ENCODE measurements at places on chromosomes 6 and 20. TPM values are rescaled to one million over a fixed set of nuclear protein-coding genes. Genes with fewer than 3 reads are reported as not detected.

The GSTA2 gene
- not detected for total RNA-seq

The ZNF334 gene
- total RNA-seq, result 0.14 TPM

The PPP1R16B gene
- 54.3 TPM for total RNA-seq

The OR2H2 gene
- not detected for total RNA-seq

The HCRTR2 gene
- not detected for total RNA-seq

The PFDN4 gene
- 15.2 TPM for total RNA-seq

The ATRN gene
- 12.5 TPM for total RNA-seq

The TRIM10 gene
- not detected for total RNA-seq

The OR10C1 gene
- not detected for total RNA-seq

The SPTLC3 gene
- 0.06 TPM for total RNA-seq

The NKAIN2 gene
- total RNA-seq, result not detected

The RUNX2 gene
- 26.6 TPM for total RNA-seq

DNA sequence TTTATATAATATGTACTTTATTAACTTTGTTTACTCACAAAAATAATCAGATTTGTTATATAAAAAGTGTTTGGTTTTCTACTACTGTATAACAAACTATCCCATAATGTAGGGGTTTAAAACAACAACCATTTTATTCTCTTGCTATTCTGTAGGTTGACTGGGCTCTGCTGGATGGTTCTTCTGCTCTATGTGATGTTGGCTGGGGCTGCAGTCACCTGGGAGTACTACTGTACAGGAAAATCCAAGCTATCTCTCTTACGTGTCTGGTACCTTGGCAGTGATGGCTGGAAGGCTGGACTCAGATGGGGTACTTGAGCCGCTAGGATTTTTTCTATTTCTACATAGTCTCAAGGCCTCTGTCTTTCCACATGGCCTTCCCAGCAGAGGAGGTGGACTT lies 44.0 kb upstream of the UBR2 start:
- H3K36me3 ChIP-seq, result no peaks in the 10 kb centered on the region

- peaks cover 5% of the 10 kb centered on the region for H3K36me3 ChIP-seq
- no peak overlapping the region for H3K4me3 ChIP-seq
- H3K4me1 ChIP-seq, result no peaks in the 10 kb centered on the region
- DNase-seq, result no peak
- H3K27me3 ChIP-seq, result no peaks in the 10 kb centered on the region
Observed at GRCh38 chr6:160494576-160494975, 146.4 kb downstream of the SLC22A3 start.

GRCh38 chr6:3997177-3997770 lies 81.7 kb downstream of the FAM217A start:
- H3K27me3 ChIP-seq, result no peaks in the 10 kb centered on the region
- H3K4me3 ChIP-seq, result no peak overlapping the region
- no peak overlapping the region for H3K27ac ChIP-seq
- H3K4me1 ChIP-seq, result no peaks in the 10 kb centered on the region

GRCh38 chr6:12769556-12770256 lies 53.1 kb downstream of the PHACTR1 start:
- H3K4me3 ChIP-seq, result no peak overlapping the region
- H3K27ac ChIP-seq, result no peak overlapping the region
- no peaks in the 10 kb centered on the region for H3K27me3 ChIP-seq
- no peaks in the 10 kb centered on the region for H3K4me1 ChIP-seq
- H3K36me3 ChIP-seq, result no peaks in the 10 kb centered on the region
- DNase-seq, result no peak

DNA sequence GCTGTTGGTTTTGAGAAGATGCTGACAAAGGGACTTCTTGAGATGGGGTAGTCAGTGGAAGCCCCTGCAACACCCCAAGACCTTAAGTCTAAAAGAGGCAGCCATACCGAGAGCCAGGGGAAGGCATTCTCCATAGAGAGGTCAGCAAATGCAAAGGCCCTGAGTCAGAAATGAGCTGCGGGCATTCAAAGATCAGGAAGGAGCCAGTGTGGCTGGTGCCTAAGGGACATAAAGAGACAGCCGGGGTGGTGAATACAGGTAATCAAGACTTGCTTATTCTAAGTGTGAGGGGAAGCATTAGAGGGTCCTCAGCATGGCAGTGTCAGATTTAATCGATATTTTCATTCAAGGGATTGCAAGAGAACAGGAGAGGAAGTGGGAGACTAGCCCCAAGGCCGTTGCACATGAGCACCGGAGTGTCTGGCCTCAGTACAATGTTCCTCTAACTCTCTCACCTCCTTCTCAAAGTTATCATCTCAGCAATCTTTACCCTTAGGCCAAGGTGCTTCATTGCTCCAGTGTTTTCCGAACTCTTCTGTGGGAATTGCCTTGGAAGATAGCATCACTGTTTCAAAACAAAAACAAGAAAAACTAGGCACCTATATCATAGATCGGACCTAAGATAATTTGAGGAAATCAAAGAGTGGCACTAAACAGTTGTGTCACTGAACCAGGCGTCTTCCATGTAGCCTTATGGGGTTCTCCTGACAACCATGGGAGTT lies 173.2 kb downstream of the DOK5 start:
- no peak overlapping the region for H3K27ac ChIP-seq
- no peaks in the 10 kb centered on the region for H3K4me1 ChIP-seq
- H3K27me3 ChIP-seq, result no peaks in the 10 kb centered on the region
- no peaks in the 10 kb centered on the region for H3K36me3 ChIP-seq

GRCh38 chr6:139570166-139570565 lies 195.7 kb upstream of the CITED2 start:
- H3K27ac ChIP-seq, result no peak overlapping the region
- H3K4me3 ChIP-seq, result no peak overlapping the region
- no peak for DNase-seq

- no peak for DNase-seq
- H3K27me3 ChIP-seq, result no peaks in the 10 kb centered on the region
- no peaks in the 10 kb centered on the region for H3K4me1 ChIP-seq
- H3K27ac ChIP-seq, result no peak overlapping the region
- H3K36me3 ChIP-seq, result no peaks in the 10 kb centered on the region
Observed at GRCh38 chr6:13794184-13794583, 20.2 kb downstream of the MCUR1 start.

DNA sequence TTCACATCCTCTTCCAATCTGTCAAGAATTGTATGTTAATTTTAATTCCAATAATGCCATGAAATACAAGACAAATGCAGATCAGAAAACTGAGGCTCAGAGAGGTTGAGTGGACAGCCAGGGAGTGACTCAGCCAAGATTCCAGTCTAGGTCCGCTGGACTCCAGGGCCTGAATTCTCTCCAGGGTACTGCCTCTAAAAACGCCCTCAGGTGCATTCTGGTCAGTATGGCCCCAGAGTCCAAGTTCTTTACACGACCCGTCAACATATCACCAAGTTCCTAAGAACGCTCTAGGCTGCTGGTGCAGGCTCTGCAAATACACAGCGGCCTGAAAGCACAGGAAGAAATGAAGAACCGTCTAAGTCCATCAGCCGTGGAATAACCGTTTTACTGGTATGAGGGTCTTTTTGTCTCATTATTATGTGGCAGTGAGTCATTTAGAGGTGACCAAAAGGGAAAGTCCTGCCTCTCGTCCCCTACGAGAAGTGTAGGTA lies 709 bp upstream of the ASXL1 start:
- no peaks in the 10 kb centered on the region for H3K36me3 ChIP-seq
- DNase-seq, result no peak
- peak overlapping the region; percentile 92 for H3K27ac ChIP-seq
- peaks cover 36% of the 10 kb centered on the region for H3K4me1 ChIP-seq

DNA sequence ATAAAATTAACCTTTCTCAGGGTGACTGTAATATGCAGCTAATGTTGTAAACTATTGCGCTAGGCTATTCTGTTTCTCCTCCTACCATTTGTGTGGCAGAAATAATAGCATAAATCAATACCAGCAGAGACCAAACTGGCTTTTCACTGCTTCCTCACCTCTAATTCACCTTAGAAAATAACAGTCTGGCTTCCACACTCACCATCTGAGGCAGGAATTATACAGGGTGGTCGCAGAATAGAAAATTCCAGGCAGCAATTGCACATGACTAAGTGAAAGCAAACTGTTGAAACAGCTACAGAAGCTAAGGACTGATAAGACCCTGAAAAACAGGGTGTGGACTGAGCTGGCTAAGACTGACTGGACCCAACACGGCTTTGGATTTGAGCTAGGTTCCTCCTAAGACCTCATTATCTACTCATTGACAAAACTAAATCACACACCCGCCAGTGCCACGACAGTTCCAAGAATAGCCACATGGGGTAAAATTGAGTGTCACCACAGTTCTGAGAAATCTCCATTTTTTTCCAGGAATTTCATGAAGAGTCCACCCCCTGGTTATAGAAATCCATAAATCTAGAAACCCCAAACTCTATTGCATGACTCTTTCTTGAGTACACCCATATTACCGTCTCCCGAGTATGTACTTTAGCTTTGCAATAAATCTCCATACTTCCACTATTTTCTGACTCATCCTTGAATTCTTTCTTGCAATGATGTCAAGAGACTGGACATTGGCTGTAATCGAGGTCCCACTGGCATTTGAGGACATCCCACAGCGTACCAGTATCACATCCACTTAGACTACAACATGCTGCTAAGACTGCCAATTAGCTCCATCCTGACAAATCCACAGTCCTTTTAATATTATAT lies 60.9 kb upstream of the KCNQ5 start:
- no peak overlapping the region for H3K4me3 ChIP-seq
- H3K36me3 ChIP-seq, result no peaks in the 10 kb centered on the region
- no peaks in the 10 kb centered on the region for H3K4me1 ChIP-seq
- H3K27me3 ChIP-seq, result no peaks in the 10 kb centered on the region
- no peak for DNase-seq

- H3K36me3 ChIP-seq, result no peaks in the 10 kb centered on the region
- no peaks in the 10 kb centered on the region for H3K4me1 ChIP-seq
- no peak overlapping the region for H3K4me3 ChIP-seq
- no peak overlapping the region for H3K27ac ChIP-seq
- H3K27me3 ChIP-seq, result no peaks in the 10 kb centered on the region
Observed at GRCh38 chr6:68968301-68968649, 333.2 kb downstream of the ADGRB3 start.

DNA sequence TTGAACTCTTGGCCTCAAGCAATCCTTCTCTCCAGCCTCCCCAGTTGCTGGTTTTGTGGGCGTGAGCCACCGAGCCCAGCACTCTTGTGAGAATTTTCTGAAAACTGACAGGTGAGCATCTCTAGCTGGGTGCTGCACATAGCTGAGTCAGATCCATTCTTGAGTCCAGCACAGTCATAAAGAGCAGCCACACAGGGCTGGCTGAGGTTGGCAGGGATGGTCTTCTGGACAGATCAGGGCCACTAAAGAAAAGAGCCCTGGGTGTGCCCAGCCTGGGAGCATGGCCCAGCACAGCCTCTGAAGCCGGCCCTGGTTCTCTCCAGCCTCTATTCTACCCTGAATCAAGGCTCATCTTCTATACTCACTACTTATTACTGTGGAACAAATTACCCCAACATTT lies 11.5 kb downstream of the DLGAP4 start:
- H3K27me3 ChIP-seq, result no peaks in the 10 kb centered on the region
- H3K27ac ChIP-seq, result no peak overlapping the region
- H3K4me3 ChIP-seq, result no peak overlapping the region
- no peaks in the 10 kb centered on the region for H3K4me1 ChIP-seq
- H3K36me3 ChIP-seq, result no peaks in the 10 kb centered on the region

DNA sequence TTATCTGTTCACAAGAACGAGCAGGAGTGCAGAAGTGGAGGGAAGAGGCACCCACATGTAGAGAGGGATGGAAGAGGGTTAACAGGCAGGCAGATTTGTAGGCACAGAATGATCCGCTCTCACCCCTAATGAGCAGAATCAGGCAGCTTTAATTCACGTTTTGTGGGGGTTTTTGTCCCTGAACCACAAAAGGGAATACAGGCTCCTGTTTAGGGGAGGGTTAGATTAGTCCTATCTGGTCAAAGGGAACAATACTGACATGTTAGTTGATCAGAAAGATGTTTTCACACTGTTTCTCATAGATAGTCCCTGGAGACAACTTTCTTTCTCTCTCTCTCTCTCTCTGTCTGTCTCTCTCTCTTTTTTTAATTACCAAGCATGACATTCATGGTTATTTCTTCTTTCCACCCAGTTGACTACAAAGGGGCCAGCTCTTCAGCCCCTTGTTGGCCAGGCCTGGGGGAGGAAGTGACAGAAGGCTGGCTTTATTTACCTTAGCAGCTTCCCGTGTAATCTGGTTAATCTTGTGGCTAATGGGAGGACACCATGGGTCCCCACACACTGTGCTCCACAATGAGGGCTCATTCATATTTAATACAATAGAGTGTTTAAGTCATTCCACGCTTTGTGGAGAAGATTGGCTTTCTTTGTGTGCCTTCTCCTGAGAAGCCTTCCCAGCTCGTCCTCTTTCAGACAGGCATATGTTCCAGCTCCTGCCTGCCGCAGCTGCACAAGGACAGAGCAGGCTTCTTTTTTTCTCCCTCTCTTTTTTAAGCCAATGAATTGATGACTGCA lies 958.8 kb downstream of the TFAP2A start:
- no peak overlapping the region for H3K27ac ChIP-seq
- H3K4me1 ChIP-seq, result no peaks in the 10 kb centered on the region
- H3K36me3 ChIP-seq, result no peaks in the 10 kb centered on the region
- DNase-seq, result no peak

DNA sequence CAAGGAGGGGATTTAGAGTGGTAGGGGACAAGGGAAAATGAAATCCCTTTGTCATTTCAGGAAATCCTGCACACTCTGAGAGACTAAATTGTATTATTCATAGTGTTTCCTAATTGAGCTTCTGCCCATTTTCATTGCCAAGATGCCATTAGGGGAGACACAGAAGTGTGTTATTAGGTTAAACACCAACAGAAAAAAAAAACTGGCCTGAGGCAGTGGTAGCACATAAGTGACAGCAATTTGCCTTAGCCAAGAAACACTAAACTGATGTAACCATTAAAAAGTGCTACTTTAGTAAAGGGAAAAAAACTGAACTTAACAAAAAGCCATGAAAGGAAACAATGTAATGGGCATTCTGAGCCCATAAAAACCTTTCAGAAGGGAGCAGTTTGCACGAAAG lies 270.5 kb upstream of the PLN start:
- H3K27me3 ChIP-seq, result no peaks in the 10 kb centered on the region
- no peaks in the 10 kb centered on the region for H3K36me3 ChIP-seq
- H3K4me1 ChIP-seq, result peaks cover 4% of the 10 kb centered on the region
- H3K27ac ChIP-seq, result no peak overlapping the region
- no peak for DNase-seq

- H3K36me3 ChIP-seq, result no peaks in the 10 kb centered on the region
- DNase-seq, result peak; percentile 81
- H3K27ac ChIP-seq, result peak overlapping the region; percentile 41
- H3K4me3 ChIP-seq, result peak overlapping the region; percentile 49
- no peaks in the 10 kb centered on the region for H3K27me3 ChIP-seq
Observed at GRCh38 chr20:53872561-53873229, 197.7 kb downstream of the BCAS1 start.

GRCh38 chr6:105369145-105369544 lies 33.7 kb downstream of the PREP start:
- no peak overlapping the region for H3K4me3 ChIP-seq
- H3K36me3 ChIP-seq, result peaks cover 16% of the 10 kb centered on the region
- no peak for DNase-seq
- no peaks in the 10 kb centered on the region for H3K4me1 ChIP-seq

GRCh38 chr6:127451388-127451787 lies 7.8 kb downstream of the KIAA0408 start:
- DNase-seq, result no peak
- H3K4me1 ChIP-seq, result no peaks in the 10 kb centered on the region
- no peak overlapping the region for H3K4me3 ChIP-seq
- no peak overlapping the region for H3K27ac ChIP-seq

GRCh38 chr6:74651948-74652842 lies 553.7 kb downstream of the COL12A1 start:
- no peak overlapping the region for H3K27ac ChIP-seq
- no peaks in the 10 kb centered on the region for H3K36me3 ChIP-seq

Measured in CD4-positive, alpha-beta memory T cell (primary cell).